ENCODE measurements at places on chromosomes 7 and 10. TPM values are rescaled to one million over a fixed set of nuclear protein-coding genes. Genes with fewer than 3 reads are reported as not detected.

DNA sequence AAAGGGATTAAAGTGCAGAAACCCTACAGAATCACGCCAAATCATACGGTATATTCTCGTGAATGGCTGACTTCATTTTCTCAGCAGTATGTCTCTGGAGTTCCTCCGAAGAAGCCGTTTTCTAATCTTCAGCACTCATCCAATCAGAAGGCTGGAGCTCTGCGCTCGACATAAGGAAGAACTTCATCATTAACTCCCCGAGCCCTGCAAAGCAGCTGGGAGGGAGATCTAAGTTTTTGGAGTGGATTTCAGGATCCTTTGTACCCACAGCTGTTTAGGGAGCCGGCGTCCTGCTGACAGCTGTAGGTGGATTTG, 40.7 kb upstream of the SDK1 start:
- DNase-seq: no peak

The PRRT4 gene
- 0.91 TPM for total RNA-seq

DNA sequence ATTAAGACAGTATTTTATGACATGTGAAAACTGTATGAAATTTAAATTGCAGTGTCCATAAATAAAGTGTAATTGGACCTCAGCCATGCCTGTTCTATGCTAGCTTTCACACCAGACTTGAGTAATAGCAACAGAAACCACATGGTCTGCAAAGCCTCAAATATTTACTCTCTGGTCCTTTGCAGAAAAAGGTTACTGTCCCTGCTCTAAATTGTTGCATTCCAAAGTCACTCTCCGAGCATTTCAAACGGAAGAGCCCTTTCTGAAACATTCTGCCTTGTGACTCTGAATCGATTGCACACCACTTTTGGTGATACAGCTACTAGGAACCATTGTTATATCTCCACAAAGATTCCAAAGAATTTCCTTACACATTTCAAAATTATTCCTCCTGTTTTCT, 81.0 kb upstream of the STK17A start:
- no peak for DNase-seq

GRCh38 chr7:152050547-152050971, 25.1 kb downstream of the GALNT11 start:
- DNase-seq: no peak

GRCh38 chr10:33363106-33363505, 28.6 kb upstream of the NRP1 start:
- DNase-seq: no peak

The ZNF425 gene
- 2.9 TPM for total RNA-seq

The GNG11 gene
- total RNA-seq: 43.8 TPM

GRCh38 chr7:76069238-76069638, 21.3 kb downstream of the MDH2 start:
- DNase-seq: peak; percentile 92

DNA sequence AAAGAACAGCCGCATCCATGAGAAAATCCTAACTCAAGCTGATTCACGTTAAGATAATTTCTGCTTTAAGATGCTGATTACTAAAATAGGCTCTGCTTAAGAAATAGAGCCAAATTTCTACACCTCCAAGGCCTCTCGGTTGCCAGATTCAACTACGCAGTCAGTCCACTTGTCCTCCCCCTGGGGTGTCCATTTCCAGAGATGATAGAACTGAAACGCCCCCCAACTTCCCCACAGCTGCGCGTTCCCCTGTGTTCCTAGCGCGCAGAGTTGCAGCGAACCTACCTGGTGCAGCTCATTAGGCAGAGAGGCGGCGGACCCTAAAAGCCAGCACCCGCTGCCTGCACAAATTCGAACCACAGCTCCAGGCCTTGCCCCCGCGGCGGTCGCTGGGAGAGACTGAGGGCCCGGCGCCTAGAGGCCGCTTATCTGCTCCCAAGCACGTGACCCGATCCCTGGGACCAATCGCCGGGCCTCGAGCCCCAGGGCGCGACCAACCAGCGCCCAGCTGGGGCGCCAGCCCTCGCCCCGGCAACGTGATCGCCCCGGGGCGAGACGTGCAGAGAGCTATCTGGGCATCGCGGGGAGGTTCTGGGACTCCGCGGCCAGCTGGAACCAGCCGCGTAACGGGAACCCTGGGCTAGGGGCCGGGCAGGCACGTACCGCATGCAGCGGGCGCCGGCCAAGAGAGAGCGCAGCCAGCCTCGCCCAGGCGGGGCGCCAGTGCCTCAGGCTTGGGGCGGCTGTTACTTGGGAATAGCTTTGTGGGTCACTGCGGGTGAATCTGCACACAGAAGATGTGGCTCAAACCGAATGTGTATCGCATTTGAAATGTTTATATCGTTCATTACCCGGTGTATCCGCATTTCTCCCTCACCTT, at the start of gene PPP1R3C:
PPP1R3C (minus strand) TSS at position 401 of the 880 bp plus-strand sequence; CDS start at position 299, 102 bp downstream.
- peak; percentile 98 for DNase-seq

DNA sequence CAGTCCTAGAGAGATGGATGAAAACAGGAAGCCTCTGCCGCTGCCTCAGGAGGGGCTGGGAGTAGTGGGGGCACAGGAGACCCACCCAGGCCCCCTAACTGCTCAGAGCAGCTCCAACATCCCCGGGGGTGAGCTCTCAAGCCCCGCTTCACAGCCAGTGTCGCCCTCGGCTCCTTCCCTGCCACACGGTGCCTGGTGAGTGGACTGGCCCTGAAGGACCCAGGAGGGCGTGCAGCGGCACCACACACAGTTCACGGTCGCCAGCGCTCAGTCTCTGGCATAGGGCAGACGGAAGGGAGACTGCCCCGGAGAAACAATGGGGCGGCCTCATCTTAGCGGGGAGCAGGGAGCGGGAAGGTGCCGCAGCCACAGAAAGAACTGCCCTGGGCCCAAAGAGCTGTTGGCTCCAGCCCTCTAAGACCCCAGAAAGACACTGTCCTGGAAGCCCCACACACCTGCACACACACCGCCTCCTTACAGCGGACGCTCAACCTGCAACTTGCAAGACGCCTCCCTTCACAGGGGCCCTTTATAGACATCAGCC, 1.2 kb downstream of the CLDN15 start:
- no peak for DNase-seq

The LRCH4 gene
- 0.84 TPM for total RNA-seq

DNA sequence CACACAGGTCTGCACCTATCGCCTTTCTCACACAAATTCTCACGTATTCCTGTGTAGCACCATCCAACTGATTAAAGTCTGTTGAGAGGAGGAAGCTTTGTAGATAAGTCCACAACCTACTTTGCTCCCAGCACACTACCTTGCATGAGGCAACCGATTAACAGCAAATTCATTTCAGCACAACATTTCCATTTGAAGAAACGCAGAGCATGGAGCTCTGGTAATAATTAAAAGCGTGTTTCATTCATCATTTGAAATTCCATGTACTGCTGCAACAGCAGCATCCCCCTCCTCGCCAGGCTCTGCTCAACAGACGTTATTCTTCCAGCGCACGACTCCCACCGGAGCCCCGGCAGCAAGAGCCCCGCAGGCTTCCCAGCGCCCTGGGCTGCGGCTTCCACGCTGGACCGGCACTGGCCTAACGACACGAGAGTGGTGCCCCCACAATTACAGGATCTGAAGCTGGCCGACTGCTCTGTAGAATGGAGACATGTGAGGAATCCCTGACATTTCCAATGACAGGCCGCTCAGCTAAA, 118.8 kb downstream of the DIP2C start:
- DNase-seq: no peak

DNA sequence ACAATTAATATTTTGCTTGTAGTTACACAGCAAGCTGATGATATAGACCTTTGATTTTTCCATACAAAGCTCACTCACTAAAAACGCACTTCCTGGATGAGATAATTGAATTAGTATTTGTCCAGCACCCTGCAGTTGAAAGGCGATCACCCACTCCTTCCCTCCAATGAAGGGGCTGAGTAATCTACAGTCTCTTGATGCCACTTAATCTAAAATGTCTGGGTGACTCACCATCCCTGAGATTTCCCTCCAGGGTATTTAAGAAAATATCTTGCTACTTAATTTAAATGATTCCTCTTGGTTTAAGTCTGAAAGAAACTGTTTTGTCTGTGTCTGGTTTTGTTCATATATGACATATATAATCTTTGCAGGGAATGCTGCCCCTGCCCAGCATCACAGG, 515.3 kb downstream of the GRID1 start:
- DNase-seq: peak; percentile 35

DNA sequence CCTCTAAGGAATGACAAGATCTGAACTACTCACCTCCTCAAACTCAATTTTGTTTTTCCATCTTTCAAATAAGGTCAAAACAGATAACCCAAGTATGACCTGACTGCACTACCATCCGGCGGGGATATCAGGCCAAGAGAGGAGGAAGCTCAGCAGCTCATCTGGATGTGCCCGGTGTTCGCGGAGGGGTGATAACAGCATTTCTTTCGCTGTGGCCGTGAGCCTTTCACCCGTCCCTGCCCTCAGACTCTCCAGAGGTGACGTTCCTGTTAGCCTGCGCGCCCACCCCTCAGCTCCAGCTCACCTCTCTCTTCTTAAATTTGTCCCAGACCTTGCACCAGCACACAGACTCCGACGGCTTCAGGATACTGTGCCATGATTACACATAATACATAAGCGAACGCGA, 526 bp downstream of the ZNF248 start:
- no peak for DNase-seq

DNA sequence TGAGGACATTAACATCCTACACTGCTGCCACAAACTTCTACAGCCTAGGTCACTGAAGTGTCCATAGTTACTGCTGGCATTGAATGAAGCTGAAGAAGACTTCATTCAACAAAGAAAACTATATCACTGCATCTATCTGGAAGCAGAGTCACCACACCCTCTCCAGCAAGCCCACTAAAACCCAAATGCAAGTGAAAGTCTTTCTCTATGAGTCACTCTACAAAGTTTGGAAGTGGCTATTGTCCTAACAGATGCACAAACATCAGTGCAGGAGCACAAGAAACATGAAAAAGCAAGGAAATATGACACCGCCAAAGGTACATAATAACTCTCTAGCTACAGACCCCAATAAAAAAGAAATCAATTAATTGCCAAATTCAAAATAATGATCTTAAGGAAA, 43.5 kb upstream of the CAMK2B start:
- DNase-seq: no peak

GRCh38 chr10:58479045-58479444, 33.6 kb upstream of the BICC1 start:
- no peak for DNase-seq

The YAE1 gene
- total RNA-seq: 28.9 TPM

- no peak for DNase-seq
Measured at GRCh38 chr10:129513312-129513711, 46.3 kb downstream of the MGMT start.

GRCh38 chr10:100687143-100688003, 58.0 kb upstream of the PAX2 start:
- DNase-seq: no peak

The CUBN gene
- total RNA-seq: 0.34 TPM

GRCh38 chr10:94334857-94335256, 27.9 kb downstream of the NOC3L start:
- DNase-seq: no peak

DNA sequence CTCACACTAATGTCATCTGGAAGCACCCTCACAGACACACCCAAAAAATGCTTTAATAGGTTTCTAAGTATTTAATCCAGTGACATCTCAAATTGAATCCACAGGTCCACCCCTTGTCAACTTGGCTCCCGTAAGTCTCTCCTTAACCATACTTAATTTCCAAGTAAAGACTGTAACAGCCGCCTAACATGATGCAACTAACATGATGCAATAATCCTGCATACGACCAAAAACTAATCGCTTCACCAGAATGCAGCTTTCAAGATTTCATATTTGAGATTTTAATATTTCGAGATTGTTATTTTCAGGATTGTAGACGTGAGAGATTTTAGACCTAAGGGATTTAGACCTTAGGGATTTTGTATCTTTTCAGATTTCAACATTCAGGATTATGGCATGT, 3.7 kb upstream of the HDAC9 start:
- DNase-seq: no peak
